Ascending aorta (tissue), 2 donors: ENCODE measurements at places on chromosomes 1 and 21.
A peak's percentile ranks its signal among the peaks of the same experiment; 100 is the strongest.

DNA sequence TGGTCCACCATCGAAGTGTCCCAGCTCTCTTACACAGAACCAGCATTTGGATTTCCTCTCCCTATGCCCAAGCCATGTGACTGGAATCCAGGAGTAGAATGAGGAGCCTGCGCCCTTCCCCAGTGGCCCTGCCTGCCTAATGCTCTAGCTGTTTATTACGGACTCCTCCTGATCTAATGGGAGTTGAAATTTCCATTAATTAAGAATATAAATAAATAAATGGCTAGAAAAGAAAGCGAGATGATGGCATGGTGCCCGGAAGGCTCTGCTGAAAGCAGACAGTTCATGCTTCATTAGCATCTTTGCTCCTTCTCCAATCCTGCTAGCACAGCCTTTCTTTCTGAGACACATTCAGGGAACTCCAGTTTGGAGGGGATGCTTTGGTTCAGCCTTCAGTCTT, 216.2 kb downstream of the SEC16B start:
- DNase-seq, result no peak

- DNase-seq, result peak; percentile 82
Observed at GRCh38 chr1:156500793-156501506, 375 bp upstream of the MEF2D start.

DNA sequence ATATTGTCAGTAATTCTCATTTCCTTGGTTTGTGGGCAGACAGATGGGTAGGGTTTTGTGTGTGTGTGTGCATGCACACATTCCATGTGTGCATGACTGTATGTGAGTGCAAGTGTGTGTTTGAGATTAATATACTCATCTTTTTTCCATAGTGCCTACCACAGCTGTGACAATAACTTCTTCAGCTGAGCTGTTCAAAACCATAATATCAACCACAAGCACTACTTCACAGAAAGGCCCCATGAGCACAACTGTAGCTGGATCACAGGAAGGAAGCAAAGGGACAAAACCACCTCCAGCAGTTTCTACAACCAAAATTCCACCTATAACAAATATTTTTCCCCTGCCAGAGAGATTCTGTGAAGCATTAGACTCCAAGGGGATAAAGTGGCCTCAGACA, 149.3 kb downstream of the ADGRL2 start:
- DNase-seq, result no peak

GRCh38 chr1:66732407-66733166, 19.7 kb upstream of the DYNLT5 start:
- no peak for DNase-seq

DNA sequence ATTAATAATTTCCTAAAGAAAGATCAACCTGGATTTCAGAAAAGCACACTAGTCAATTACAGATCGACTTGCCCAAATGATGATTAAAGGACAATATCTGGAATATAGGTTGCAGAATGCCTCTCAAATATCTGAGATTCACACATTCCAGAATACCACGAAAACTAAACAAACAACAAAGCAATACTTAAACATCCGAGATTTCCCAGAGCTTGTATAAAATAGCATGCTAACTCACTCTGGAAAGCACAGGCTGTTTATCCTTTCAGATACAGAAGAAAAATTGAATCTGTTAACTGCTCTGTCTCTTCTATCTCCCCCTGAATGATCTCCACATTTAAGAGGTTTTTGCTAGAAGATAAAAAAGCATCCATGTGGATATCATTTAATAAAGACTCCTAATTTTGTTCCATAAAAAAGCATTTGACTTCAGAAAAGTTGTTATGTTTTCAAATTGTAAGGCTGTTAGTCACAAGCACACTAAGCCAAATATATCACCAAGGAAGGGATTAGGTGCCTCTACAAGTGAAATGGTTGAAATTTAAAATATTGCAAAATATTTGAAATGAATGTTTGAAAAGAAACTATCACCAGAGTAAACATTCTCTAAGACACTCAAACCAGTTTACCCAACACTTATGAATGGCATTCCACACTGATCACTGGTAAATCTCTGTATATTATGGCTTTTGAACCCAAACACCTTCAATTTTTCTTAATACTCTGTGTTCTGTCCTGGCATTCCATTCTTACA, 865.1 kb upstream of the ADAMTS5 start:
- DNase-seq, result no peak

DNA sequence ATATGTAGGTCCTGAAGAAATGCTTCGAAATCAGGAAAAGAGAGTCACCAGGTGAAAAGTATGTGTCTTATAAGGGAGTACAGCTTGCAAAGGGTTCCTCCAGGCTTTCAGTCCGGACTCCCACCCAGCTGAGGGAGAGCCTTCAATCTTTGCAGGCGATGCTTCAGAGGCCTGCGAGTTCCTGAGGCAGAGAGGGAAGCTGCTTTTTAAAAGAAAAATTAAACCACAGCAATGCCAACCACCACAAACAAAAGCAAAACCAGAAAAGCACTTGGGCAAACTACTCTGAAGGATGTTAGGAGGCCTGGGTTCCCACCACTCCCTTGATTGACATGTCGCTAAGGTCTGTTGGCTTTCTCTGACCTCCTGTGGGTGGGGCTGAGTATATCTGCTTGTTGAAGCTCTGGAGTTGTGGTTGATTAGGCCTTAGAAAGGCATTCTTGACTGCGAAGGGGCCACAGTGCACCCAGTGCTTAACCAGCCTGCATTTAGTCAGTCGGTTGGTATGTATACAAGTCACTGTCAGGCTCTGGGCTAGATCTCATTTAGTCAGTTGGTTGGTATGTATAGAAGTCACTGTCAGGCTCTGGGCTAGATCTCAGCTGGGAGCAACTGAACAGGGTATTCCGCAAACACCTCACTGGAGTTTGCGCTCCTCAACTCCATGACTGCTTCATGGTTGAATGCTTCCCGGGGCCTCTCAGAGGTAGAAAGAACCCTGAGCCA, 1.2 kb downstream of the NIPAL3 start:
- no peak for DNase-seq

- no peak for DNase-seq
Observed at GRCh38 chr1:218926631-218927030, 247.0 kb upstream of the LYPLAL1 start.

DNA sequence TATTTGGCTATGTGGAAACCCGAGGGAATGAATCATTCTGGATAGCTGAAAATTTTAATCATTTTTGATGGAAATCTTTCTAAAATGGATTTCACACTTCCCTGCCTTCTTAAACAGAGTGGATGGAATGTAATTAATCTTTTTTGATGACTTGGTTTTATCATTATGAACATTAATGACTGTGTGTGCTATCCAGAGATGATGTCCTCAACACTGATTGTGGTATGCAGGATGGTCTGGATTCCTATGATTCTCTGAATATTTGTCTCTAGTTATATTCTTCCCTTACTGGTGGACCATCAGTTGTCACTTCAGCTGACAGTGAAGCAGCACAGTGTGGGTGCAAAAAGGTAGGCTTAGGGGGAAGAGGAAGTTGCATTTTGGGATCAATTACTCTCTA, 513.5 kb downstream of the LMO4 start:
- no peak for DNase-seq

GRCh38 chr1:184620469-184620868, 134.2 kb downstream of the EDEM3 start:
- DNase-seq, result no peak

DNA sequence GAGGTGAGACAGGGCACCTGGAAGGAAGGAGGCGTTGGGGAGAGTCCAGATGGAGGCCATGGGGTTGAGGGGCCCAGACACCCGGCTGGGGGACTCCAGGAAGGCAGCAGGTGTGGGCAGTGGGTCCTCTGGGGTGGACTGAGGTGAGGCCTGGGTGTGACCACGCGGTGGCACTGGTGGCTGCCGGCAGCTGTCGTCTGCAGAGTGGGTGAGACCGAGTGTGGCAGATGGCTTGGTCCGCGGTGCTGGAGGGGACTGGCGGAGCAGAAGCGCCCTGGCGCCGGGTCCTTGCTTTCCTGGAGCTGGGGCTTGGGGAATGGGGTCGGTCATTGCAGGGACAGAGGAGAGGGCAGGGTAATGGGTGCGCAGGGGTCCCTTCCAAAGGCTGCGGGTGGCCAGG, 12.5 kb downstream of the AGRN start:
- no peak for DNase-seq

GRCh38 chr21:35014302-35015041, 34.6 kb downstream of the RUNX1 start:
- no peak for DNase-seq

GRCh38 chr1:64197076-64197475, 6.3 kb upstream of the UBE2U start:
- DNase-seq, result no peak

DNA sequence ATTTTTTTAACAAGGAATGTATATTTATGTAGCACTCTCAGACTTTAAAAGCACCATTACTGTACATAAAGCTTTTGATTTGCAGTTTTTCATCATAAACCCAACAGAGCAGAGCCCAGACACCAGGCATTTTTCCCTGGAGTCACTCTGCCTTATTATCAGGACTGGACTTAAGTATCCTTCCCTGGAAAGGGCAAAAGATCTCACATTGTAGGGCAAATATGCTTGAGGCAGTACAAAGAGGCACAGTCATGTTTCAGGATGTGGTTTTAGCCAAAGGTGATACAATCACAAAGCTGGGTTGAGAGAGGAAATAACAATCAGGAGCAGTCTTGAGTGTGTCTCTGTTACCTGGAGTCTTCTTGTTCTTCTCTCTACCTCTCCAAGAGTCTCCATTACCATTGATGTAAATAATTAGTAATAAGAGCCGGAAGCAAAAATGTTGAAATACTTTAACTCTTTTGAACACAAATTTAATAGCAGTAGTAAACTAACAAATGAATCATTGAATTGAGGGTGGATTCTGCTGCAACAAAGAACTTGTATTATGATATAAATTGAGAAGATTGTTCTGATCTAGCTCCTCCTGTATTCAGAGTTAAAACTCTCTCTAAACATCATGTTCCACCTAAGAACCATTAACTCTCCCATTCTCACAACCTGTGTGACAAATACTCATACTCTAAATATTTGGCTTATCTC, 160.5 kb downstream of the LTN1 start:
- no peak for DNase-seq

GRCh38 chr21:33947451-33948095, 32.0 kb upstream of the ATP5PO start:
- peak; percentile 91 for DNase-seq

DNA sequence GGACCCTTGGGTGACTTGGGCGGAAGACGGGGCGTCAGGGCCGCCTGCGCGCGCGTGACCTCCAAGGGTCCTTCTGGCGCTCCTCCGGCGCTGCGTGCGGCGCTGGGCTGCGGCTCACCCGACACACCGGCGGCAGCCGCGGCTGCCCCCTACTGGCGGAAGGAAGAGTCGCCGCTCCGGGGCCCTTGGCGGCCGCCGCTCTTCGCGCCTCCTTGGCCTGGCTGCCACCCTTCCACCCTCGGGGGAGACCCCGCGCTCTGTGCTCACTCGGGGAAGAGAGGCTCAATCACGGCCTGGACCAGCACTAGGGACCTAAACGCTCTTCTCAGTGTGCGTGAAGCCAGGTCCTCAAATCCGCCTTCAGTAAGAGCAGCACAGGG, 89.7 kb downstream of the DMRTA2 start:
- no peak for DNase-seq

GRCh38 chr1:14263671-14264070, 334.8 kb upstream of the KAZN start:
- no peak for DNase-seq

DNA sequence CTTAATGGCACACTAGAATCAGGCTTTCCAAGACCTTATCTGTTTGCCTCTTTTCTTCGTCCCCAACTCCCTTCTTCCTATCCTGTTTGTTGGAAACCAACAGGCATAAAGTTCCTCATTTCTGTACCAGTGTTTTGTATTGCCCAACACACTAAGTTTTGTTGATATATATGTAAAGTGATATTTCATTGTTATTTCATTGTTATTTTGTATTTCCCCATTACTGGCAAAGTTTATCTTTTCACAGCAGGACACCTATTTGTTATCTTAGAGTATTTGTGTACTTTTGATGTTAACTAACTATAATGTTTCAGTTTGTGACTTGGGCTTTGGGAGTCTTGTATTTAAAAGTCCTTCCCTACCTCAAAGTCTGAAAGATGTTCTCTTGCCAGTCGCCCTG, 27.1 kb downstream of the FAM20B start:
- DNase-seq, result no peak

GRCh38 chr1:184933944-184934343, 40.4 kb downstream of the NIBAN1 start:
- DNase-seq, result no peak

- no peak for DNase-seq
Observed at GRCh38 chr1:16971341-16972188, 8.9 kb downstream of the MFAP2 start.

- DNase-seq, result no peak
Observed at GRCh38 chr1:226482196-226482595, 66.4 kb upstream of the STUM start.

- no peak for DNase-seq
Observed at GRCh38 chr1:235763962-235764361, 102.7 kb downstream of the LYST start.

DNA sequence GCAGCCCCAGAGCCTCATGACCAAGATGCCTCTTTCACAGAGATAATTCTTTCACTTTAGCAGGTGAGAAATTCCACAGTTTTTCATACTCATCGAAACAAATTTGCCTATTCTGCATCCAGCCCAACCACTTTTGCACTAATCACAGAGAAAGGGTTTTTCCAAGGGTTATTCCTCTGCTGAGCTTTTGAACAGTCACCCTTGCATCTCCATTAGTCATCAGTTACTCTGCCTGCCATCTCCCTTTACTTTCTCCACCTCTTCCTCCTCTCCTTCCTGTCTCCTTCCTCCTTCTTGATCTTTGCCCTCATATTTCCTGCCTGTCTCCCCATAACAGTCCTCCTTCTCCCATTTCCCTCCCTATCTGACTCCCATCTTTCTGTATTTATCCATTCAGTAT, 43.9 kb downstream of the FH start:
- no peak for DNase-seq

DNA sequence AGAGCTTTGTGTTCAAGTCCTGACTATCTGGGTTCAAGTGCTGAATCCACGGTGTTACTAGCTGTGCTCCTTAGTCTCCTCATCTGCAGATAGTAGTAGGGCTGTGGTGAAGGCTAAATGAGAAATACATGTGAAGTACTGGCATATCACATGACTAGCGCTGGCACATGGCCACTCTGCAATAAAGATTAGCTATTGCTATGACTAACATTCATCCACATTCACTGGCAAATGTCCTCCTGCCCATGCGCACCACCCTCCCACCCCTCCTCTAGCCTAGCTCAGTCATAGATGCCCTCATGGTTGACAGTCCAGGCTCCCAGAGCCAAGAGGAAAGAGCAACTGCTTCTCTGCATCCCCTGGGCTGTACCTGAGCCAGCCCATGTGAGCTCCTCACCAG, 8.5 kb upstream of the COL8A2 start:
- DNase-seq, result no peak
